ENCODE measurements at places on chromosomes 7 and 10.

DNA sequence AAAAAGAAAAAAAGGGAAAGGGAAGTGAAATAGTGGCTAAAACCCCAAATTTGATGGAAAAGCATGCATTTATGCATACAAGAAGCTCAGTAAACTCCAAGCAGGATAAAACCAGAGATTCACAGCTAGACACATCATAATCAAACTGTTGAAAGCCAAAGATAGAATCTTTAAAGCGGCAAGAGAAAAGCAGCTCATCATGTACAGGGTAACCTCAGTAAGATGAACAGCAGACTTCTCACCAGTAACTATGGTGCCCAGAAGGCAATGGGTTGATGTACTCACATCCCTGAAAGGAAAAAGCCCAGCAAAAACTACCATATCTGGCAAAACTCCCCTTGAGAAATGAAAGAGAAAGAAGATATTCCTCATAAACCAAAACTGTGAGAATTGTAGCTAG is 60.4 kb downstream of the TPST1 start:
- DNase-seq: no peak

- DNase-seq: no peak
These were observed 292.5 kb upstream of the FZD8 start for GRCh38 chr10:35934642-35934995.

DNA sequence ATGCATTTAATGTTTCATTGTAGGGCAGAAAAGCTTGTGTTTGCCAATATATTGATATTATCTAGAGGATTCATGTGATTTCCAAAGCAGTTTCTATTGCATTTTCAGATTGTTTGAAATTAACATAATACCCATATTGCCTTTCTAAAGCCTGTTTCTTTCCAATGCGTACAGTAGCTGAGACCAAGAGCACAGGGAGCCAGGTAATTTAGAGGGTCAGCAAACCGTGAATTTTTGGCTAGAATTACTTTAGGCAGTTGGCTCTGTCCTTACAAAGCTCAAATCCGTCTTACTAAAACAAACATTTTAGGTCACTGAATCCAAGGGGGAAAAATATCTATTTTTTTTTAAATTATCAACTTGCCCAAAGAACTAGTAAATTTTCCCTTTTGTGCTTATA is 604.9 kb upstream of the ADARB2 start:
- DNase-seq: no peak

DNA sequence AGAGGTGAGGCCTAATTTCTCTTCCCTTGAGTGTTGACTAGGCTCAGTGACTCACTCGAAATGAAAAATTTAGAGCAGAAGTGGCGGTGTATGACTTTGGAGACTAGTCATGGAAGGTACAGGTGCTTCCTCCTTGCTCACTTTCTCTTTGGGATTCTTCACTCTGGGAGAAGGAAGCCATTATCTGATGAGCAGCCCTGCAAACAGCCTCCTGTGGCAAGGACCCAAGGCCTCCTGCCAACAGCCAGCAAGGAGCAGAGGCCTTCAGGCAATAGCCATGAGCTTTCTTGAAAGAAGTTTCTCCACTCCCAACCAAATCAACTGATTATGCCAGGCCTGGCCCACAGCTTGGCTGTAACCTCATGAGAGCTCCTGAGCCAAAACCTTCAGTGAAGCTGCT is 369.6 kb upstream of the VWC2 start:
- DNase-seq: no peak

GRCh38 chr10:33258967-33259366 is 75.5 kb downstream of the NRP1 start:
- no peak for DNase-seq

DNA sequence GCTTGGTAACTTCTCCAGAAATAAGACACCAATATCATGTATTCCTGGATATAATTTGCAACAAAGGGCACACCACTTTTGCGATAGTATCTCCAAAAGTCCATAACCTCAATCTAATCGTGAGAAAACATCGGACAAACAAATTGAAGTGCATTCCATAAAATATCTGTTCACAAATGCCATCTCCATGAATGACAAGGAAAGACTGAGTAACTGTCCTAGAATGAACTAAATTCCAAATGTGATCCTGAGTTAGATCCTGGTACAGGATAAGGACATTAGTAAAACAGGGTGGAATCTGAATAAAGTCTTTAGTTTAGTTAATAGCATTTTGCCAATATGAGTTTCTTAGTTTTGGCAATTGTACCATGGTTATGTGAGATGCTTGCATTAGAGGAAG is 384.2 kb downstream of the SUGCT start:
- no peak for DNase-seq

GRCh38 chr7:95088536-95089215 is 181.3 kb downstream of the PPP1R9A start:
- DNase-seq: no peak

GRCh38 chr10:87634311-87634710 is 25.4 kb upstream of the PAPSS2 start:
- no peak for DNase-seq

- no peak for DNase-seq
These were observed 187.4 kb upstream of the MGMT start for GRCh38 chr10:129279446-129280154.

DNA sequence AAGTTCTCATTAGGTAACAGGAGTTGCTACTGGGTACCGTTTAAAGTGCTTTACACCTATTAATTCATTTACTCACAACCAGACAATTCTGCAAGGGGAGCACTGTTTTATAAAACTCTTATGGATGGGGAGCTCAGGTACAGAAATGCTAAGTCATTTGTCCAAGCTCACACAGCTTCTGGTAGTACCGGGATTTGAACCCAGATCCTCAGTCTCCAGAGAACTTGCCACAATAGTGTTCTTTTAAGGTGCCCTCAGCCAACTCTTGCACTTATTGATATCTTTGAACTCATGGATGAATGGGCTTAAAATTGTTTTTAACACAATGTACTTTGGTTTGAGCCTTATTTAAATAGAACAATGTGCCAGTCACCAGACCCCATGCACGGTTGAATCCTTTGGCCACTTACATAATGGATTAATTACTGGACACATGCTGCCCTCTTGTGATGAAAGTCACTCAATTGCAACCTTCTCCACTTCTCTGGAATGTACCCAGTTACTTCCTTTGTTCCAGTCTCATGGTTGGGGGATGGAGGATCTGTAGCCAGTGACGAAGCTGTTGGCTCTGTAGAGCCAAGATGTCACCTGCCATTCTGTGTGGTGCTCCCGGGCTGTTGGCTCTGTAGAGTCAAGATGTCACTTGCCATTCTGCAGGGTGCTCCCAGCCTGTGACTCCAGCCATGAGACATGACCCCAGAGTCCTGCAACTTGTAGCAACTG is 65.6 kb downstream of the NOD1 start:
- DNase-seq: no peak

GRCh38 chr7:148983200-148984146 is 44.8 kb downstream of the PDIA4 start:
- DNase-seq: peak; percentile 71

- DNase-seq: no peak
These were observed 50.8 kb upstream of the SLC29A3 start for GRCh38 chr10:71268247-71268691.

GRCh38 chr10:110475722-110476515 is 21.8 kb upstream of the DUSP5 start:
- no peak for DNase-seq

DNA sequence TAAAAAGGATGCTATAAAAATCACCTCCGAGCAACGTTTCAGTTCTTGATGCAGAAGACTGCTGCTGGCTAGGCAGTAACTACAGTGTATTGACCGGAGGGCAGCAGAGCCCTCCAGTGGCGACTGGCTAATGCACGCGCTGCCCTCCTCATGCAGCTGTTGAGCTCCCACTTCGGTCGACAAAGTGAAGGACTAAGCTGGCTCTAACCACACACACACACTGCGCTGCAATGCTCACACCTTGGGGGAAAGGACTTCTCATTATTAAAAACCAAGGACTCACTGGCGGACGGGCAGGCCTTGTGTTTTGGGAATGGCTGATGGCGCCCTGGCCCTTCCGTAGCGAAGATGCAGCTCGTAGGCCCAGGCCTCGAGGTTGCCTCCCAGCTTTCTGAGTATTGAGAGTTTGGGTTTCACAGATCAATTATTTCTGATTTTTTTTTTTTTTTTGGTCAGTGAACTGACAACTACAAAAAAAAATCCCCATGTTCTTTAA is 120.9 kb upstream of the DIP2C start:
- no peak for DNase-seq

DNA sequence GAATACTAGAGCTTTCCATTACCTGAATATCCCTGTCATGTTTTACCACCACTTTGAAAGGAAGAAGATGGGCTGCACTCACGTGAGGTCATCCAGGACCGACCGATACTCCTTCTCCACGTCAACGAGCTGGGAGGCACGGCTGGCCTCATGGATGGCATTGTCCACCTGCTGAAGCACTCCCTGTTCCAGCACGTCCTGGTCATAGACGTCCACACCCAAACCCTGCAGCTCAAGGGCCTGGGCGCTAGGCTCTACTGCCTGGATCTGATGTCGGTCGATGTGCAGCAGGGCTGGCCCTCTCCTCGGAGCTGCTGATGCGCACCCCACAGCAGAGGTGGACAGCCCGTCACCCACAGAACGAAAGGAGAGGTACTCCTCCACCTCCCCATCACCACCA is 6.5 kb downstream of the ERCC6 start:
- no peak for DNase-seq

GRCh38 chr7:152624228-152624627 is 51.7 kb downstream of the XRCC2 start:
- no peak for DNase-seq

DNA sequence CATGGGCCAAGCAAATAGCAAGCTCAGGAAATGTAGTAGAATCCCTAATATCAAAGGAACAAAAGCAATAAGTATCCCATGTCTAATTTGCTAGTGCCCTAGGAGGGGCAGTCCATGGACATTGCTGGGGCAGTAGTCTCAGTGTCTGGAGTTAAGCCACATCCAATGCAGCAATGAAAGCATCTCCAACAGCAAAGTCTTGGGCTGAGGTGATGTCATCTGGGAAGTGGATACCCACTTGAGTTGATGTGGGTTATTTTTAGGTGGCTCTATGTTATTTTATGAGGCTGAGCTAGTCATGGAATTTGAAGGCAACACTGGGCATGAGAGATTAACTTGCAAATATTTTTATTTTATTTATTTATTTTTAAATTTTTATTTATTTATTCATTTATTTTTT is 540.0 kb downstream of the ETV1 start:
- no peak for DNase-seq

GRCh38 chr10:29681676-29682448 is 47.1 kb upstream of the SVIL start:
- DNase-seq: no peak

DNA sequence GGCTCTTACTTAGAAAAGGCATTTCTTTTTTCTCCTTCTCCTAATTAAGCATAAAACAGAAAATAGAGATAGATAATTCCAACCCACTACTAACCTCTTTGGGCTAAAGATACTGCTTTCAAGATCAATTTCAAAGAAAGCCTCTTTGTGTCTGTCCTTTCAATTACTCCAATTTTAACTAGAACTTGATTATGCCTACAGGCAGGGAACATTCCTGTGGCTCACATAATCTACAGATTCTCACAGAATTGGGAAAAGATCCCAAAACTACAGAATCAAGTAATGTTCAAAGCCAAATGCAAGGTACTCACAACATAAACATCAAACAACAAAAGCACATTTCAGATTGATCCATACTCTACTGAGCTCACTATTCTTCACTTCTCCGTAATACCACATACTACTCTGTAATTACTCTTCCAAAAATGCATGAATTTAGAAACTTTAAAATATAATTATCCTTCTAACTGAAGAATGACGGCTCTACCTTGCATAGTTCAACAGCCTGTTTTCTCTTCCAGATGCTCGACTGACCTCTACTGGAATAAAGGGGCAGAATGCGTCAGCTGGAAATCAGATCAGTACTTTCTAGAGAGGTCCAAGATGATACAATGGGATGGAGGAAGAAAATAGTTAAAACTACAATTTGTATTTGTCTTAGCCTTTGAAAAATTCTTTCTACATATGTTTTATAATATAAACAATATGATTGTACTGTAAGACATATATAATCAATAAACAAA is 3.9 kb downstream of the MTERF1 start:
- no peak for DNase-seq

GRCh38 chr7:99719996-99720769 is 14.8 kb downstream of the CYP3A7 start:
- no peak for DNase-seq

- DNase-seq: peak; percentile 8
These were observed 35.1 kb upstream of the DNAH11 start for GRCh38 chr7:21507627-21508343.

DNA sequence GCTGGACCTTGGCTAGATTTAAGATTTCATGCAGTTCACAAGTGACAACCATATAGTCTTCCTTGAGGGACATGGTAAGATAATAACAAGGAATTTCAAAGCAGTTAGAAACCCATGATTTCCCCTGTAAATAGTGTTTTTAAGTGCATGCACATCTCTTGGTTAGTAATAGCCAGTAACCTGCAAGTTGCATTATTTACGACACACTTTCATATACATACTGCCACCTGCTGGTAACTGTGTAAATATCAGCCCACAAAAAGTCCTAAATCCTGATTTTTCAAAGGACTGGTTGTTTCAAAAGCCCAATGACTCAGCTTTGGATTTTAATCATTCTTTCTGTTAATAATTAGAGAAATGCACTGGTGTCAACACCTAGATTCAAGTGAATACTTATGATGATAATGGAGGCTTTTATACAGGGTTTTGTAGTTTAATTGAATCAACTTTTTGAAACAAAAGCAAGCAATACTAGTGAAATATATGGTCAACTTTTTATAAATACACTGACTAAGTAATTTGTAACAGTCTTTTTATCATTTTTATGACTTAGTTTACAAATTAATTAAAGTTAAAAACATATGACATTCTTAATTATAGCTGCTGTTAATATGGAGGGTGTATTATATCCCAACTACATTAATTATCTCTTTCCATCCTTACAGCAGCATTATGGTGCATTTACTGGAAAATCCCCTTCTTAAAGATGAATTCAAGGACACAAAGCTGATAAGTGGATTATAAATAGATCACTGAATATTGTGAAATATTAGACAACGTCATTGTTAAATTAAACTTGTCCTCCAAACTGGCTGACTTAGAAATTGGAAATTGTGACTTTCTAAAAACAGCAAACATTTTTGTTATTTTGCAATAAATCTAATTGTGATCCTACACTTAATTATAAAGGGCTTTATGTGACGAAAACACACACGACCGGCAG is 367.7 kb upstream of the SEMA3D start:
- no peak for DNase-seq

DNA sequence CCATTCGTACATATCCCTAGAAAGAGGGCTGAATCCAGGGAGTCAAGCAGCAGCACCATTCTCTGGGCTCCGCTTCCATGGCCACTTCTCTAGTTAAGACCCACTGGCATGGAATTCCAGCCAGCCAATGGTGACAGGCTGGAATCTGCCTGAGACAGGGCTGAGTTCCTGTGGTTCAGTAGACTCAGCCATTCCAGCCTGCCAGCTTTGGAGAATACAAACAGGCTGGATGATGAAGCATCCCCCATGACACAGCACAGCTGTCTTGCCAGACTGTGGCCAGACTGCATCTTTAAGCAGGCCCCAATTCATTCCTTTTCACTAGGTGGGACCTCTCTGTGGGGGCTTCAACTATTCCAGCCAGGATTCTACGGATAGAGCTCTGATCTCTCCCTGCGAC is 329.6 kb downstream of the XPNPEP1 start:
- DNase-seq: no peak

Measured in stimulated activated CD4-positive, alpha-beta T cell treated with anti-CD3 and anti-CD28 coated beads, Interleukin-1b, Interleukin-23, amount 100 ng/mL, for 4 hours (primary cell).